ENCODE measurements at places on chromosomes 4 and X.

DNA sequence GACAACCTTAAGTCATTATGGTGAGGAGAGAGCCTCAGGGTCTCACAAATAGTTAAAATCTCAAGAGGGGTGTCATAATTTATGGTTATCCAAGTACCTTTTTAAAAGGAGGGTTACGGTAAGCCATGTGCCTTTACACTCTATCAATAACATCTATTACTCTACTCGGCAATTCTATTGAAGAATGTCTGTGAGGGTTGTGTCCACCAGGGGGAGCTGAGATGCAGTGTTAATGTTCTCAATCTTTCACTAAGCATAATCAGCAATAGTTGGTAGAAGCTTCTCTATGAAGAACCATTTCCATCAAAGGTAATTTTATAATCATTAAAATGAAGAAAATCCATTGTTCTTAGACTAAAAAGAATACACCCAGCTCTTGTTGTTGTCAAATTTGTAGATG lies 457.4 kb downstream of the CENPC start:
- H3K4me3 ChIP-seq = no peak overlapping the region
- H3K27ac ChIP-seq = no peak overlapping the region
- H3K27me3 ChIP-seq = no peaks in the 10 kb centered on the region

DNA sequence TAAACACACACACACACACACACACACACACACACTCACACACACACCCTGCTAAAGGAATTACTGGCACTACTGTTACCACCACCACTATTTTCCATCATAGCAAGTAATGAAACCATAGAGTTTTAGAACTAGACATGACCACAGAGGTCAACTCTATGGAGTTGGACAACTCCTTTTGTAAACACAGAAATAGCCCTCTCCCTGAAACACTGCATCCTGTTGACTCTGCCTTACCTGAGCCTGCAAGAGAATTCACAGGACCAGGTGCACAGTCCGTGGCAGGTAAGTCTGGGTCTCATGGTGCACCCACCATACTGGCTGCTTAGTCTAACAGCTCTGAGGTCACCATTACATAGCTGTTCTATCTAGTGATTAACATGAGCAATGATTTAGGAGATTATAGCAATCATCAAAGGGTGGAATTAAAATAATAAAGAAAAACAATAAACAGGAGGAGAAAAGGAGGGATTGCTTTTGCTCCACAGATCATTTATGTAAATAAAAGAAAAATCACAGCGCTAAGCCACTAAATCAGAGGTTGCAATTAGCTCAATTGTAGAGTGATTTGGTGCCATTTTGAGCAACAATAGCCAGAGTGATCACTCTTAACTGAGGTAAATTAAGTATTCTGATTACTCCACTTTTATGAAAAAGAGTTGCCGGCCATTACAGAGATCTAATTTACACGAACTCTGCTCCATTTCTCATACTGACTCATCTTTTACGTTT lies 340.0 kb upstream of the RASGEF1B start:
- no peaks in the 10 kb centered on the region for H3K4me1 ChIP-seq
- no peaks in the 10 kb centered on the region for H3K27me3 ChIP-seq
- no peak overlapping the region for H3K4me3 ChIP-seq

GRCh38 chr4:124726269-124726668 lies 13.7 kb upstream of the ANKRD50 start:
- no peak overlapping the region for H3K27ac ChIP-seq
- DNase-seq = no peak
- H3K4me1 ChIP-seq = no peaks in the 10 kb centered on the region
- no peak overlapping the region for H3K4me3 ChIP-seq

DNA sequence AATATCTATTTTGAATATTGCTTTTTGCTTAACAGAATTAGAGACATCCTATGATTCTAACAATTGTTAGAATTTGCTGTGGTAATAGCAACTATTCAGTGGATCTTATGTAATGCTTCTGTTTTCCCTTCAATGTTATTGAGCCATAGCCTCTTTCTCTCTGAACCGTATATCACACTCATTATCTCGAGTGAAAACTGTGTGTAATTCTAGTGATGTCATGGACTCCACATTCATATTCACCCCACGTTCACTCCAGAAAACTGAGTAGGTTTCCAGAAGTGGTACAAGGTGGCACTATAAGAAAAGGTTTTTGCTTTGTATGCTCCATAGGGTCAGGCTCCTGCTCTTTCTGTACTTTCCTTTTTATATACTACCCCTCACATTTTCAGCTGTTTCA lies 534.3 kb upstream of the PABPC4L start:
- no peak for DNase-seq
- no peaks in the 10 kb centered on the region for H3K36me3 ChIP-seq
- no peak overlapping the region for H3K27ac ChIP-seq
- H3K4me3 ChIP-seq = no peak overlapping the region
- H3K4me1 ChIP-seq = no peaks in the 10 kb centered on the region

- no peak overlapping the region for H3K4me3 ChIP-seq
- no peaks in the 10 kb centered on the region for H3K27me3 ChIP-seq
- no peak for DNase-seq
- H3K4me1 ChIP-seq = no peaks in the 10 kb centered on the region
- H3K36me3 ChIP-seq = no peaks in the 10 kb centered on the region
- H3K27ac ChIP-seq = no peak overlapping the region
Measured at GRCh38 chrX:75230296-75230695, 43.6 kb upstream of the UPRT start.

DNA sequence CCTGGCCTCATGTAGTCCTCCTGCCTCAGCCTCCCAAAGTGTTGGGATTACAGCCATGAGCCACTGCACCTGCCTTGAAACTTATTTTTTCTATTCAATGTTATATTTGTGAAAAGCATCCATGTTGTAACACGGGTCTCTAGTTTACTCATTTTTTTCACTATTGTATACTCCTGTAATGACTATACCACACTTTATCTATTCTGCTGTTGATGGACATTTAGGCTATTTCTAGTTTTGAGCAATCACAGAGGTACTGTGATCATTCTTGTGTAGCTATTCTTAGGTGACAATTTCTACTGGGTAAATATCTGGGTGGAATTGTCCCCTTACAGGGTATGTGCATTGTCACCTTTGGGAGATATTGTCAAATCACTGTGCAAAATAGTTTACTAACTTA lies 3.6 kb downstream of the DRP2 start:
- H3K27me3 ChIP-seq = no peaks in the 10 kb centered on the region
- no peak overlapping the region for H3K27ac ChIP-seq
- DNase-seq = no peak

Measured in H1 (cell line).